H54 (cell line): ENCODE measurements at places on chromosomes 5 and 9.

- peak; percentile 72 for DNase-seq
Observed at GRCh38 chr5:134138416-134139376, 24.2 kb downstream of the TCF7 start.

- DNase-seq, result no peak
Observed at GRCh38 chr9:96413302-96414221, 4.6 kb downstream of the ZNF367 start.

GRCh38 chr5:148445578-148445977, 61.8 kb downstream of the FBXO38 start:
- DNase-seq, result no peak

DNA sequence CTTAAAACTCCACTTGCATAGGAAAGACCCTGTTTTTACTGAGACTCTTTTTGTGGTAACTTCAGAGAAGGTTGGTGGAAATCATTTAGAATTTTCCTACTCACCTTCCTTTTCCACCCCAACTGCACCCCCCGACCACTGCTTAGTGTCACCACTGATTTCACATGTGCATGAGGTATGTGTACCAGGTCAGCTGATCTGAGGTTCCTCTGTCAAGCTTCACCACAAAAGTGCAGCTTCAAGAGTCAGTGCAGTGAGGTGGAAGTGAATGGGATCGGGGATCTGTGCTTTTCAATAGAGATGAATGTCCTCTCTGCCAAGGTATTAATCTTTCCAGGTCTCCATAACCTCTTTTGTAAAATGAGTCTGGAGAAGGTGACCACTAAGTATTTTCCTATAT, 260.5 kb upstream of the WWC1 start:
- DNase-seq, result no peak

DNA sequence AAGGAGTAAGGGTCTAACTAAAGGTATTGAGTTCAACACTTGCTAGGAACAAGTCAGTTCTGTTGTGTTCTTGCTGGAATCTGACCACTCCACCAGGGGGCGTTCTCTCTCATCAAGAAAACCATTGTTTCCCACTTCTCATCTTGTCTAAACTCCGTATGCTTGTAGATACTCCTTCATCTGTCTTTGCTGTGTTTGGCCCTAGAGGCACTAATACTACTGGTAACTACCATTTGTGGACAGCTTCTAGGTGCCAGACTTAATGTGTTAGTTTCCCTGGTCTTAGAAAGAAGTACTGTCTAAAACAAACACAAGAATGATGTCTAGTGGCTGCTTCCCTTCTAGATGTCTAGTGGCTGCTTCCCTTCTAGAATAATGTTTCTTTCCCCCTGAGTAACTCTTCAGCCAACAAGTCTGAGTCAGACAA, 18.7 kb upstream of the PTPDC1 start:
- DNase-seq, result peak; percentile 65

GRCh38 chr5:107253246-107253645, 417.5 kb downstream of the EFNA5 start:
- DNase-seq, result no peak

- DNase-seq, result no peak
Observed at GRCh38 chr5:172101547-172102217, 86.3 kb downstream of the STK10 start.

- DNase-seq, result no peak
Observed at GRCh38 chr5:133861161-133861737, 107.2 kb downstream of the C5orf15 start.

- DNase-seq, result no peak
Observed at GRCh38 chr5:89280103-89281037, 397.4 kb upstream of the MEF2C start.

- DNase-seq, result no peak
Observed at GRCh38 chr5:124740991-124741583, 5.4 kb downstream of the ZNF608 start.

- DNase-seq, result no peak
Observed at GRCh38 chr9:72726947-72727346, 205.5 kb downstream of the TMC1 start.

GRCh38 chr9:21810881-21811280, 8.4 kb downstream of the MTAP start:
- no peak for DNase-seq

GRCh38 chr5:13653709-13654108, 290.8 kb downstream of the DNAH5 start:
- no peak for DNase-seq

DNA sequence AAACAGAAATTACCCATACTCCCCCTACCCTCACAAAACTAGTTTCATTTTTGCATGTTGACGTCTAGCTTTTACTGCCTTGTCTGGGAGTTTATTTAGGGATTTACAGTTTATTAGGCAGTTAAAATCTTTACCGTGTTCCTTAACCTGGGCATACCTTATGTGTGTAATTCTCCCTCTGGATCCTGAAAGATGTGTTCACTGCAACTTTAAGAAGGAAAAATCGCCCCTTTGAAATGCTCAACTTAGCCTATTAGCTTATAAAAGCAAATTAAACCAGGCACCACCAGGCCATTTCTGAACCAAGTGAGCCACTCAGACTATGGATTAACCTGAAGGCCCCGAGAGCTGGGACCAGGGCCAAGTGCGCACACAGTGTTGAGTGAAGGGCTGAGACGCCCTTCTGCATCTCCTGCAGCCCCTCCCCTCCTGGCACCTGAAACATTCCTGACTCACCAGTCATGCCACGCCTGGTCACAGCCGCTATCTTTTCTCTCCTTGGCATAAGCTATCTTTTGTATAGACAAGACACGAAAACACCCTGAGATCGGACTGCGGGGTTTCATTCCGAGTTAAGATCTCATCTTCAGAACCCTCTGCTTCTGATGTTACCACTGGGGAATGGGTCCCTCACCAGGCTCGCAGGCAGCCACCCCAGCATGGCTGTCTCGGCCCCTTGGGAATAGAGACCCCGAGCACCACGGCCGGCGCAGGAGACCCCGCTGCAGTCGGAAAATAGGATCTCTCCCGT, 111.9 kb downstream of the ROR2 start:
- peak; percentile 37 for DNase-seq

DNA sequence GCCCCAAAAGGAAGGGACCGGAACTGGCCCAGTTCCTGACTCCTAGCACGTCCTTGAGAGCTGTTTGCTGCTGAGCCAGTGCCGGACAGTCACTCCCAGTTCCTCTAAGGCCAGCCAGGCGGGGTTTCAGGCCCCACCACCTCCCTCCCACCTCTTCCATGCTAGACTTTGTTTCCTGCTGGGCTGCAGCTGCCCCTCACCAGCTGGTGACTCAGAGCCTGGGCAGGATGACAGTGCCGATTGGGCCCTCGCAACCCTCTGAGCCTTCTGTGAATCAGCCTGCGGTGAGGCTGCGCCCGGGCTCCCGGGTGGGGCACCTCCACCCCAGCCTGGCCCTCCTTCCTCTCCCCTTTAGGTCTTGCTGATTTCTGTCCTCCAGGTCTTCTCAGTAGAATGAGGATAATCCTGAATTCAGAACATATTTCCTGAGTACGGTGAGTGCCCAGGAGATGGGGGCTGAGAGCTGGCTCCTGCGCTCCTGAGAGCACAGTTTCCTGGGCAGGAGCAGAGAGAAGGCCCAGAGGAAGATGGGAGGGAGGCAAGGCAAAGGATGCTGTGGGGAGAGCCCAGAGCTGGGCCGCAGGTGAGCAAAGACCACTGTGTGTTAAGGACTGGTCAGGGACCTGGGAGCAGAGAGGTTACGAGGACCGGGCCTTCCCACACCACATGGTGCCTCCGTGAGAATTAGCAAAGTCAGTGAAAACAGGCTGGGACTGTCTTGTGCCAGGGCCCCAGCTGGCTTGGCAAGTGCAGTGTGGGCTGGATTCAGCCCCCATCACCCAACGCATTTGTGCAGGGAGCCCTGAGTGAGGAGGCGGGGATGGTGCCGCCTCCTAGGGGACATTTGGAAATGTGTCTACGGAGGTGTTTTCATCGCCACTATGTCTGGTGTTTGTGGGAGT, 32.9 kb upstream of the STXBP1 start:
- peak; percentile 98 for DNase-seq

DNA sequence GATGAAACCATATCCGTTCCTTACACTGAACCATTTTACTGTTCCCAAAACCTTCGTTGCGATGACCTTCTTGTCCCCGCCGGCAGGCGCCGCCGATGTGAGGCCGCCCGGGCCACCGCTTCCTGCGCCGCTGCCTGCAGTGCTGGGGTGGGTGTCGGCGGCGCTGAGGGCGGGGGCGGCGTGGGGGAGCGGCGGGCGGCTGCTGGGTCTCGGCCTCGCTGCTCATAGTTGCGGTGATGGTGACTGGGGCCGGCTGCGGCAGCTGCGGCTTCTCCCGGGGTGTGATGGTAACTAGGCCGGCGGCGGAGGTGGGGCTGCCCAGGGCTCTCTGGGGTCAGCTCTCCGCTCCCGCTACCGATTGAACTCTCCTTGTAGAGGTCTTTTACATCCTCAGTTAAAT, 14.1 kb upstream of the OR2S2 start:
- DNase-seq, result no peak

DNA sequence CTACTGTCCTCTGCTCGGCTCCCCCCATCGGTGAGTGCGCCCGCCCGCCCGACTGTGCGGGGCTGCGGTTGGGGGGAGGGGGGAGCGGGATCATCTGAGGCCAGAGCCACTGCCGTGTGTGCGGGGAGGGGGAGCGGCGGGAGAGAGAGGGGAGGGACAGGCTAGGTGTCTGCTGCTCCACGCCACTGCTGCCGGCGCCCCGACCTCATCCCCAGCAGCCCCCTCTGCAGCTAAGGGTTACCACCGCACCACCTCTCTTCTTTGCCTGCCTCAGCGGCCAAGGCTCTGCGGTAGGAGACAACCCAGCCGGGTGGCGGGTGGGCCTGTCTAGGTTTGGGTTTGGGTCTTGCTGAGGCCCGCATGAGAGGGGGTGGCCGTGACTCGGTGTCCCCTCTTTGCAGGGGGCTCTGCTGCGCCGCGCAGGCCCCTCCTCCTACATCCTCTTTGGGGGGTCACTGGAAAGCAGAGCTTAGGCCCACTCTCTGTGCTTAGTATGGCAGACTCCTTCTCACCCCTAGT, 670 bp upstream of the PURA start:
- no peak for DNase-seq

GRCh38 chr5:94901191-94901979, 282.9 kb downstream of the SLF1 start:
- DNase-seq, result peak; percentile 14

- no peak for DNase-seq
Observed at GRCh38 chr9:72424131-72424530, 59.1 kb upstream of the ZFAND5 start.

GRCh38 chr5:11166923-11167322, 405.9 kb upstream of the DAP start:
- no peak for DNase-seq

GRCh38 chr5:133366438-133366837, 245.9 kb downstream of the FSTL4 start:
- DNase-seq, result no peak

DNA sequence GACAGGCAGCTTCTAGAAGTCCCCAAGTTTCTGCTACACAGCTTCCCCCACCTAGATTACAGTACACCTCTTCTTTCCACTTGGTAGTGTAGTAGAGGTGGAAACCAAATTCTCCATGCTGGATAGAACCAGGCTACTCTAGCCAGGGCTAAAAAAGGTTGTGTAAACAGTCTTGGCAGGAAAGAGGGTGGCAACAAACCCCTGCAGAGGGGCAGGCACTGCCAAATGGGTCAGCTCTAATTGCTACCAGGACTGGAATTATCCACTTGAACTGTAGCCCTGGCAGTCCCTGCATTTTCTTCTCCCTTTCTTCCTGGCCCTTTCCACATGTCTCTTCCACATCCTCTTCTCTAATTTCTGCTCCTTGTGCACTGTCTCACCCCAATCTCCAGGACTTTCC, 24.8 kb downstream of the RANBP3L start:
- DNase-seq, result no peak

- DNase-seq, result peak; percentile 33
Observed at GRCh38 chr5:173618927-173619519, 2.6 kb upstream of the BOD1 start.

DNA sequence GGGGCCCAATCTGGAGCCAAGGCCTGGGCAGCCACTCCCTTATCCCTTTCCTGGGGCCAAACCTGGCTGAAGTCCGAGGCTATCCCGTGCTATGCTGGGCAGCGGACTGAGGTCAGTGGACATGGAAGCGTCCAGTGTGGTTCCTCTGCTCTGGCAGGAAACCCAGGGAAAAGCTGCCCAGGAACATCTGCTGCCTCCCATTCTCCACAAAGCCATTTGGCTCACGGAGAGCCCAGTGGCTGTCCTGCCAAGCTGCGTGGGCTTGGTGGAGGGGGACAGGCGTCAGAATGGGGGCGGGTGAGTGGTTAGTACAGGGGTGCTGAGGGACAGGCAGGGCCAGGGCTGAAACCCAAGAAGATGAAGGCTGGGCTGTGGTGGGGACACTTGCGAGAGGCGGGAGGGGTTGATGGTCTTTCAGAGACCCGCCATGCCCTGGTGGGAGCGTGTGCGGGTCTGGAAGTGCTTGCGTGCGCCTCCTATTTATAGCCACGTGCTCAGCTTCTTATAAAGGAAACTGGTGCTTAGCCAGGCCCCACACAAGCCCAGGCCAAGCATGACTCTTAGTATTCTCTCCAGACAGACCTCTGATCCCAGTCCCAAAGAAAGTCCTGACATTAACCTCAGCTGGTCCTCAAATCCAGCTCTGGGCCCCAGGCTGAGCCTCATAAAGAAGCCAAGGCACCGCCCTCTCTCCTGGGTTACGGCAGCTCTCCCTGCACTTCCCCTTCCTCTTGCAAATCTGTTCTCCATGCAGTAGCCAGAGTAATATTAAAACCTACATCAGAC, 9.4 kb upstream of the SLC6A7 start:
- no peak for DNase-seq

DNA sequence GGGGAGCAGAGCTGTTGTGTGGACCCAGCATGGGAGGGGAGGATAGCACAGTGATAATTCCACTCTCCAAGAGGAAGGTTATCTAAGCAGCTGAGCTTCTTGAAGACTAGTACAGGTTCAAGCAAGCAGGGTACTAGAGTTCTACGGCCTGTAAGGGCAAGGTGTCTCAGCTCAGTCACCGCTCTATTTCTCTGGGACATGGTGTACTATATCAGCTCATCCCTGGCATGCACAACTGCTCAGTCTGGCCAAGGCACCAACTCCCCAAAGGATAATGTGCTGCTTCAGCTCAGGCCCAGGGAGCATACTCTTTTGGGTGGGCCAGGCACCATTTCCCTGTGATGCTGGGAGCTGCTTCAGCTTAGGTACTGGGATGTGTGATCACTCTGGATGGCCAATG, 69.8 kb downstream of the RNF130 start:
- no peak for DNase-seq

DNA sequence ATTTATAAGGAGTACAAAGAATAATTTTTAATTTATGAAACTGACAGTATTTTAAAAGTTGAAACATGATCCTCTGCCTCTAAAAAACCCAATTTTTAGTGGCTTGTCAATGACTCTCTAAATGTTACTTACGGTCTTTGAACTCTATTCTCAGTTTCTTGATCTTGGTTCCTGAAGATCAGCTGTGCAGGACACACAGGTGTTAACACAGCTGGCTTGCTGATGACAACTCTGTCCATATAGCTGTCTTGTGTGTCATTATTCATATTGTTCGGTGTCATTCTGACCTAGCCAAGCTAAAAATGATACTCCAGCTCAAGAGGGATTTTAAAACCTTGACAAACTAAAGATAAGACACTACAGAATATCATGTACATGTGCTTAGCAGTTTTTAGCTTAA, 314.5 kb downstream of the CCDC171 start:
- DNase-seq, result no peak
